Uterus (tissue), 4 donors: ENCODE measurements at places on chromosomes 5 and 9. TPM values are rescaled to one million over a fixed set of nuclear protein-coding genes. Genes with fewer than 3 reads are reported as not detected.

DNA sequence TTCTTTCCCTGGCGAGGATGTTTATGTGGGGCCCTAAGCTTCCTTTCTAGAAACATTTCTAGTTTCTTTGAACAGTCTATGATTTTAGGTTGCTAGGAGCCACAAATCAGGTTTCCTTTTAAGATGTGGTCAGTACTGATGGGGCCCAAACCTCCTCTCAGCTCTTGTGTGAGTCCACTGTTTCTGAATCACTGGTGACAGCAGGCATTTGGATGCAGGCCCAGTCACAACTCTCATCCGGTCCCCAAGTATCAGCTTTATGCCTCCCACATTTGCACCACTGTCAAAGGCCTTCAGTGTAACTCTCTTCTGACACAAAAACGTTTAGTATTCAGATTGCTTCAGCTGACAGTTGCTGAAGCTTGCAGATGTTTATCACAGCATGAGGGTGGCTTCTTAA, 7.8 kb downstream of the DMRT2 start:
- DNase-seq, result no peak

DNA sequence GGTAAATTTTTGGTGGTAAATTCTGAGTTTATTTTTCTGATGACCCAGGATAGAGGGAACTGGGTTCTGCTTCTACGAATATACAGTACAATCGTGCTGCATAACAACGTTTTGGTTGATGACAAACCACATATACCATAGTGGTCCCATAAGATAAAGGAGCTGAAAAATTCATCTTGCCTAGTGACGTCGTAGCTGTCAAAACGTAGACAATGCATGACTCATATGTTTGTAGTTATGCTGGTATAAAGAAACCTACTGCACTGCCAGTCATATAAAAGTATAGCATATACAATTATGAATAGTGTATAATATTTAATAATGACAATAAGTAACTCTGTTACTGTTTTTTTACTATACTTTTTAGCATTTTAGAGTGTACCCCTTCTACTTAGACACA, 244.0 kb downstream of the GAS1 start:
- DNase-seq, result no peak

The DDX4 gene
- 0.48 TPM for total RNA-seq

DNA sequence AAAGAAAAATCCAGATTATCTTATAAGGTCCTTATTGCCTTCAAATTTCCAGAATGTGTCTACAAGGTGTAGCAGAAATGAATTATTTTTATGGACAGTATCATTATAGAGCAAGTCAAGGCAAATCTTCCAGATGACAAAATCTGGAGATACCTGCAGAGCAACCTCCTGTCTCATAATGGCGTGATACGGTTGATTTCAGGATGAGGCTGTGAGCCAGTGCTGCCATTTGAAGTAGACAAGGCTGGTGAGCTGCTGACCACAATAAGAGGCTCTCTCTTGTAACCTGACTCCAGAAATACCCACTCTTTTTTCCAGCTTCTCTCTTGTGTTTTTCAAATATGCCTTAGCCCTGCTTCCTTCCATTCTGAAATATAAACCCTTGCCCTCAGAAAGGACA, 108.2 kb downstream of the HTR1A start:
- no peak for DNase-seq

The NAIF1 gene
- 3.8 TPM for total RNA-seq
